ENCODE measurements at places on chromosomes 5 and 9.

DNA sequence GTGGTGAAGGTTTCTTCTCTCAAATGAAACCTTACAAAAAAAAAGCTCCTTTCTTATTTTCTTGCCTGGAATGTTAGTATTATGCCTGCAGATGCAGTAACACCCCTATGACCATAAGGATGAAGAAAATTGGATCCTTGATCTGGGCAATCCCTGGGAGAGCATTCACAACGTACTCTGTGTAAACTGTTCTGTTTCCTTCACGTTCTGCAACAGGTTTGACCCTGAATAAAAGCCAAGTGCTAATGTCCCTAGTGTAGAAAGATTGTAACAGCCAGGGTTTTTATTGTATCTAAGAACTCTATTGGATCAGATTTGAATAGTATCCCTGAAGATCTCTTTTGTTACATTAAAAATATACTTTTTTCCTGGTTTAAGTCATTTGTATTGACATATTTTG, 1639.6 kb upstream of the ACO1 start:
- no peak for DNase-seq

- no peak for DNase-seq
These were observed 41.7 kb upstream of the DHFR start for GRCh38 chr5:80696450-80696849.

GRCh38 chr5:117812861-117813260, 1175.5 kb downstream of the DTWD2 start:
- no peak for DNase-seq

- no peak for DNase-seq
These were observed 6.8 kb downstream of the KIF12 start for GRCh38 chr9:114092336-114092735.

DNA sequence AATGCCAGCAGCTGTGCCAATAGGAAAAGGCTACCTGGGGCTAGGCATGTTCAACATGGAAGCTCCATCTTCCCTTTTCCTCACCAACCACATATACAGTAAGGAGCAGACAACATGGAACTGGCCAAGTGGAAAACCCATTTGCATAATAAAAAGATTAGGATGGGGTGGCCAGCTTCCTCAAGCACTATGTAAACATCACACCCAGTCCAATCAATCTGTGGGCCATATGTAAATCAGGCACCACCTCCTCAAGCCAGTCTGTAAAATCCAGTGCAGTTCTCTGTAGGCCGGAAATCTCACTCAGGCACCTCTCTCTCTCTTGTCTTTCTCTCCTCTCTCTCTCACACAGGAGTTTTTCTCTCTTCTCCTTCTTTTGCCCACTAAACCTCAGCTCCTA, 360.2 kb upstream of the GRIA1 start:
- no peak for DNase-seq

DNA sequence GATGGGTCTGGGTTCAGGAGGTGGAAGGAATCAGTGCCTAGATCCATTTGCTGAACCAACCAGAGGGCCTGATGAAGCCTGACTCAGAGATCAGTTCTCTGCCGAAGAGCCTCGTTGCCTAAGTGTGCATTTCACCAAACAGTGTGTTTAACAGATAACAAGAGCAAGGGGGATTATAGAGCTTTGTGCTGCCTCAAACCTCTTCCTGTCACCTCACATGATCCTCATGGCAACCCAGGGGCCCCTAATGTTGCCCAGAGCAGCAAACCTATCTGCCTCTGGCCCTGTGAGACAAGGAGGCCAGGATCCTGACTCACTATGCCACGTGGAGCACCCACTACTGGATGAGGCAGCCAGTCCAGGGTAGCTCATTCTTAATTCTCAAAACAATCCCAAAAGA, 66.3 kb upstream of the EPB41L4B start:
- no peak for DNase-seq

DNA sequence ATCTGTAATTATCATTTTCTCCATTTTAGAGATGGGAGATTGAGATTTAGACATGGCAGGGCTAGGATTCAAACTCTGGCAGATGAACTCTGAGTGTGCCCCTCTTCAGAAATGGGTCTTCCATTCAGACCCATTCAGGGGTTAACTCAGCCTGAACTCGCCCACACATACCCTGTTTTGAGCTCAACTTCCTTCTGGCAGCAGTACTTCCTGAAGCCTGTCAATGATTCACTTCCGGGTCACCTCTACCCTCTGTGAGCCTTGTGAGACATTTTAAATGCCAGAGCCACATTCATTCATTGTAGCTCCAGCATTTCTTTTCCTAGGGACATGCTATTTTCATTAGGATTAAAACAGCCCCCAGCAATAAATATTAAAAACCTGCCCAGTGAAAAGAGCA, 209.3 kb upstream of the SLC24A2 start:
- peak; percentile 40 for DNase-seq

DNA sequence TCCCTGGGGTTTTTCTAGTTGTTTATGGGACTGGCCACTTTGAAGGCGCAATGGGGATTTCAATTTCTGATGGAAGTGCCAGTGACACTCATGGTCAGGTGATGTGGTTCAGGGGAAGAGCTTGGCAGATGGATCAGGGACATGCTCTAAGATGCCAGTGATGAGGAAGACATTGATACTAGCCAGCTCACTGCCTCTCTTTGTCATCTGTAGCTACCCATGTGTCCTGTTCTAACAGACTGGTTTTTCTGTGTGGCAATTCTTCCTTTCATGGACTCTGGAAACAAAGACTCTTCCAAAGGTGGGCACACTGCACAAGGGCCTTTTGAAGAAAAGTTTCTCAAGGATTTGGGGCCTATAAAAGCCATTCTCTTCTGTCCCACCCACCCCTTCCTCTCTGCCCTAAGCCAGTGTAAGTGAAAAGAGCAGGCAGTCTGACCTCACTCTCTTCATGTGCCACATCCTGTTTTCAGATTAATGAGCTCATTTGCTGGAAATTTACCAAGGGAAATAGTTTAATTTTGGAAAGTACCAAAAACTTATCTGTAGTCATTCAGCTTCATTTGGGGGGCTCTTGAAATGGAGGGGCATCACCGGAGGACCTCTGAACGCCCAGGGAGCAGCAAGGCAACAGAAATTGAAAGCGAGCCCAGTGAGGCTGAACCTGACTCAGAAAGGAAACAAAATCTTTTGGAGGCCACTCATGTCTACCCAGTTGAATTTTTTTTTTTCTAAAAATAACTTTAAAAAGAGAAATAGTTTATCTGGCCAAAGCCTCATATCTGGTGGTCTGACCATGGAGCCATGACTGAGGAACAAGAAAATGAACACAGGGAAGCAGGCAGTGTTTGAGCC, 4.9 kb upstream of the TRAF1 start:
- peak; percentile 86 for DNase-seq

DNA sequence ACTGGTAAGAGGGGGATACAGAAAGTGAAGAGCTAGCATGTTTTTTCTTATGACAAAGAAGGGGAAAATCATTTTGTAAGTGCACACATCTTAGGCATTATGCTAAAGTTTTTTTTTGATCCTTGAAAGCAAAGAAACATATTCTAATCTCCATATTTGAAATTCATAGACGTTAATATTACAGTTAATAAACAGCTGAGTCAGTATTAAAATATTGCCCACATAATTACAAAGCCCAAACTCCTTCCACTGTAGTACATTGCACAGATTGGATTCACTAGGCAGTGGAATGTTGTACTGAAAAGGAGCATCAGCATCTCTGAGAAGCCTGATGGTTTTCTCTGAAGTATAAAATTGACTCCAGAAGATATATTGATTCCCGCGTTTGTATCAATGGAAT, 122.6 kb downstream of the ISOC1 start:
- no peak for DNase-seq

DNA sequence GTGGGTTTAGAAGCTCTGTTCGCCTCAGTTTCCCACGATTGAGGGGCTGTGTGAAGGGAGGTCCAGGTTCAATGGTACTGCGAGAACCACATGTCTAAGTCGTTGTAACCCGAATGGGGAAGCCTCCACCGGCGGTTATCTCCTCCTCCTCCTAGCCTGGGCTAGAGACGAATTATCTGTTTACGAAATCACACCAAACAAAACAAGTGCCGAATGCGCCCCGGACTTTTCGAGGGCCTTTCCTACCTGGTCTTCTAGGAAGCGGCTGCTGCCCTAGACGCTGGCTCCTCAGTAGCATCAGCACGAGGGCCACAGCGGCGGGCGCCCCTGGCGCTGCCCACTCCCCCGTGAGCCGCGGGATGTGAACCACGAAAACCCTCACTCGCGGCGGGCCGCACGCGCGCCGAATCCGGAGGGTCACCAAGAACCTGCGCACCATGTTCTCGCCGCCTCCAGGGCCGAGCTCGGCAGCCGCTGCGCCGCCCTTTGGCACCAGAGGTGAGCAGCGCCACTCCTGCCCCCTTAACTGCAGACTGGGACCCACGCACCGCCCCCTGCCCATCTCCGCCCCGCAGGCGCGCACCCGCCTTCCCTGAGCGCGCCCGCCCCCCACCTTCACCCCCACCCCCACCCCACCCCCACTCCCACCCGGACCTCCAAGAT, at the start of gene CDKN2A:
CDKN2A (minus strand) TSS at position 500 of the 663 bp plus-strand sequence.
- DNase-seq = peak; percentile 56

DNA sequence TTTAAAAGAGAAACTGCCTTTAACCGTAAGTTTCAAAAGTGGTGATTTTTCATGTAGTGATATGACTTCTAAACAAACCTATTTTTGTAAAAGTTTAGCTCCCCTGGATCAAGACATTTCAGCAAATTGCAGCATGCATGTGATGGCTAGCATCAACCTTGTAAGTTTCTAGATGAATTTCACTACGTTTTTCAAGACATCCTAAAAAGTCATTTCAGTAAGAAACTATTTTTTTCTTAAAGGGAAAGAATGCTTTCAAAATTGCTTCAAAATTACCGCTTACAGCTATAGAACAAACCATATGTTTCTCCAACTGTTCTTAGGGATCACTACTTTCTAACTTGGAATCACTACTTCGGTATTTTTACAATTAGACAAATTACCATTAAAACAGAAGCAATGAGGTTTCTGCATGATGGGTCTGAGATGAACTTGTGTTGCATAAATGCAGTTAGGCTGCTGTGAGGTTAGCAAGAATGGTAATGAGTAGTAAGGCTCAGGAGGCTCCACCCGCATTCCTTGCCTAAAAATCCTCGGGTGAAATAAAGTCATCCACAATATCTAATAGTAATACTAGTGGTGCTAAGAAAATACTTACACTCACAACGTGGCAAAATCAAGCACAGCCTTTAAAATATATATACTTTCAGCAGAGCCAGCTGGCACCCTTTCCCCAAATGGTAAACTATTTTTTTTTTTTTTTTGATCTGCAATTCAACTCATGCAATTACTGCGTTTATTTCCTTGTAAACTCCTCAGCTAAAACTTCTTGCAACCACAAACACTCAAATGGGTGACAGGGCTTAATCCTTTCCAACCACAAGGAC, 53.8 kb downstream of the CDC14B start:
- no peak for DNase-seq

DNA sequence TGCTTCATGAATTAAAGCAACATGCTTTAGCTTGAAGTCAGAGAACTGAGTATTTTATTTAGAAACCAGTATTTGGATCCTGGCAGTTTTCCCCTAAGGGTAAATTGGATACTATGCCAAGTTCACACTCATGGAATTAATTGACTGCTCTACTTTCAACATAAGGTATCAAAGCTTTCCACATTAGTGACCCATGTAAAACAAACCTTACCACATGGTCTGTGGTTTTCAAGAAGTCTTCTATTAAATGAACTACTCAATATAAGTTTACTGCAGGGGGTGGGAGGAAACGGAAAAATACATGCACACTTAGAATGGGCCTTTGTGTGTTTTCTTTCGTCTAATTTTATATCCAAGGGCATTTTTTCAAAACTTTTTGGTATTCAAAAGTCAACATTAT, 232.0 kb upstream of the FBXL7 start:
- no peak for DNase-seq

- DNase-seq = no peak
These were observed 11.0 kb downstream of the B4GALT7 start for GRCh38 chr5:177610770-177611445.

- no peak for DNase-seq
These were observed 204.2 kb downstream of the KDM4C start for GRCh38 chr9:6961845-6962522.

Measured in inflammatory macrophage (primary cell).